Stimulated activated CD8-positive, alpha-beta memory T cell treated with anti-CD3 and anti-CD28 coated beads, Interleukin-2, amount 100 ng/mL, for 1 hour (primary cell): ENCODE measurements at places on chromosomes 16 and 17.
A peak's percentile ranks its signal among the peaks of the same experiment; 100 is the strongest.

DNA sequence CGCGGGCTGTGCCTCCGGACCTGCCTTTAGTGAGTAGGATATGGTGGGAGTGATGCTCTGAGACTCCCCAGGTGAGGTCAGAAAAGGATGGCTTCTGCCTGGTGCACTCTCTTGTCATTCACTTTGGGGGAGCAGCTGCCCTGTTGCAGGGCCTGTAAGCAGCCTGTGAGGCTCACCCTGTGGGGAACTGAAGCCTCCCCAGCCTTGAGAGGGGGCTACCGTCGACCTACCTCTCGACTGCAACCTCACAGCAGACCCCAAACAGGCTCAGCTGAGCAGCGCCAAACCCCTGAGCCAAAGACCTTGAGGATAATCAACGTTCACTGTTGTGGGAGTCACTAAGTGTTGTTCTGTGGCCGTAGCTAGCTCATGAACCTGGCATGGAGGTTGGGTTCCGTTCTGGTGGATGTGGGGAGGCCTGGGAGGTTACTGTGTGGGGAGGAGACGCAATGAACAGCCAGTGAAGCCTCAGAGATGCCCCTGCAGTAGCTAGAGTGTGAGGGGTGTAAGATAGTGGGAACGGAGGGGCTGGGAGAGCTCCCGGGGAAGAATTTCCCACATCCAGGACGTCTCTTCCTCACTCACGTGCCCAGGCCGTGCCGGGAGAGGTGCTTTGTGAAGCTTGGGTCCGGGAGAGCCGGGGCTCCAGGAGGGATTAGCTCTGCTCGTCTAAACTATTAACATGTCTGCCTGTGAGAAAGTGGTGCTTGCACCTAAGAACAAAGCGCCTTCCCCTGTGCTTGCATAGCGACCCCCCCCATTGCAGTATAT, 38.8 kb downstream of the METRNL start:
- no peak for DNase-seq

GRCh38 chr17:55463600-55463999, 42.0 kb upstream of the MMD start:
- no peak for DNase-seq

- DNase-seq = no peak
Measured at GRCh38 chr16:87207965-87208364, 109.2 kb downstream of the C16orf95 start.

- DNase-seq = no peak
Measured at GRCh38 chr16:852451-853185, 52.1 kb upstream of the GNG13 start.

GRCh38 chr17:31573861-31574260, 182.4 kb downstream of the RAB11FIP4 start:
- DNase-seq = no peak

- no peak for DNase-seq
Measured at GRCh38 chr16:79598348-79599181, 2.0 kb downstream of the MAF start.

- no peak for DNase-seq
Measured at GRCh38 chr17:45426561-45426960, 6.1 kb downstream of the ARHGAP27 start.

DNA sequence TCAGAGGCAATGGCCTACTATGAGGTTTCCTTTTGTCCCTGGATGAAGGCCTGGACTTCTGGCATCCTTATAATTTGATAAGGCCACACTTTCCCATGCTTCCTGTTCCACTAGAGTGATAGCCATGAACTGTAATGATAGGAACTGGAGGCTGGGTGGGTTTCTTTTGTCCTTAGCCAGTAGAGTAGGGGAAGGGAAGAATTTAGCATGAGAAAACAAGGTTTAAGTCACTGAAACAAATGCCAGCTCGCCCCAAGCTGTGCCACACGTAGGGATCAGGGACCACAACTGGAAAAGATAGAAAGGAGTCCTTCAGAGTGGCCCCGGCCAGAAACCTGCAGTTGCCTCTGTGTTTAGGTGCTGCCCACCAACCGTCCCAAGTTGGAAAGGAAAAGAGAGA, 80.9 kb upstream of the C17orf78 start:
- no peak for DNase-seq

GRCh38 chr16:72236866-72237265, 64.9 kb upstream of the PMFBP1 start:
- DNase-seq = no peak

DNA sequence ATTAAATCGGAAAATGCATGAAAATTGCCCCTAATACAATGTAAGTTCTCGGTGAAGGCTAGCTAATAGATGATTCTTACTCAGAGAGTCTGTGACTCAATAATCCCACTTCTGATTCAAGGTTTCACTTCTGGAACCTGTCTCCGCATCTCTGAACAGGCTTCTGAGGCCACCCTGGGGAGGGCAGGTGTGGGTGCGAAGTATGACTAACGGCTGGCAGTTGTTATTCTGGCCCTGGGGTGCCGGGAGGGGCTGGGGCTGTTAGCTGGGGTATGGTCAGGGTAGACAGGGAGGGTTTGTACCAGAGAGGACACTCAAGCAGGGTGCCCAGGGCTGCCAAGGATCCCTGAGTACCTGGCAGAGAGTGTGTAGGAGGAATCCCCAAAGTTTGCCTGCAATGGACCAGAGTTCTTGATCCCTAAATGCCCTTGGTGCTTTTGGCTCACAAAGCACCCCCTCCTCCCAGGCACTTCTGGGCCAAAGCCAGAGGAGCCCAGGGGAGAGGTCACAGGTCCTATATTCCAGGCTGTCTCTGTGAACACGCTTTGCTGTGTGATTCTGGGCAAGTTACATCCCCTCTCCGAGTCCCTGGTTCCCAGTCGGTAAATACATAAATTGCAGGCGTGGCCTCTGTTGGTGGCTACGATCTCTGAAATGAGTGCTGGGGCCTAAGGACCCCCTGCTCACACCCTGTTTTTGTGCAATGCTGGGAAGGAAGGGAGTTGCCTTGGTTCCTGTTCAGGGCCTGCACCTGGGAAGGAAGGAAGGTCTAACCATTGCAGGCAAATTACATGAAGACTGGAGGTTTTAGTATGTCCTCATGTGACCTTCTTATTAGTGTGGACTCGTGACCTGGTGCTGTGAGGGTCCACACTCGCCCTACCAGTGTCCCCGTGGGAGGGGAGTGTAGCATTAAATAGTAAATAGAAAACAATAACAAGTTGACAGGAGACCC, 49.9 kb upstream of the CPNE2 start:
- DNase-seq = peak; percentile 68

- no peak for DNase-seq
Measured at GRCh38 chr17:57750109-57750871, 5.2 kb upstream of the CCDC182 start.

DNA sequence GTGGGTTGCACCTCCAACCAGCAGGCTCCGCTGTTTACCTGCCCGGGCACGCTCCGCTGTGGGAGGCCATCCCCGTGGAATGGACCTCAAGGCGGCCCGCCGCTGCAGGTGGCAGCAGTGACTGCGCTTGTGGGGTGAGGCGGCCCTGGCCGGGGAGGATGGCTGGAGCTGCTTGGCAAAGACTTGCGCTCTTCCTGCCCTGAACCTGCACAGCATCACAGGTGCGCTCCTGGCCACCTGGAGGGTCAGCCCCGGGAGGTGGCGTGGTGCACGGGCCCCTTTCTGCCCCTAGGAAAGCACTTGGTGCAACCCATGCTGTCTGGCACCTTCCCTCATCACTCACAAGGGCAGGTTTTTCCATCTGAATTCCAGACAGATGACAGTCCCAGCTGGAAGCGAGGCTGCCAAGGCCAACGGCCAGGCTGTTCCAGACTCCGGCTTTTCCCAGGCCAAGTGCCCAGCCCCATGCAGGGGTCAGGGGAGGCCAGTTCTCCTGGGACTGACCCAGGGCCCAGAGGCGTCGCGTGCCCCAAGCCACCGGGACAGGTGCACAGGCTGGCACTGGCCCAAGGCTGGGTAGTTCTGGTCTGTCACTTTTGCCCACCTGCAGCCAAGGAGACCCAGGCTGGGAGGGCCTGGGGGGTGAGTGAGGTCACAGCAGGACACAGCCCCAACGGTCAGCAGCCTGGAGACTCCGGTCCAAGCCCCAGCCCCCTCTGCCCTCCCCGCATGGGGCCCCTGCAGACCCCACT, 13.3 kb downstream of the UTS2R start:
- no peak for DNase-seq

DNA sequence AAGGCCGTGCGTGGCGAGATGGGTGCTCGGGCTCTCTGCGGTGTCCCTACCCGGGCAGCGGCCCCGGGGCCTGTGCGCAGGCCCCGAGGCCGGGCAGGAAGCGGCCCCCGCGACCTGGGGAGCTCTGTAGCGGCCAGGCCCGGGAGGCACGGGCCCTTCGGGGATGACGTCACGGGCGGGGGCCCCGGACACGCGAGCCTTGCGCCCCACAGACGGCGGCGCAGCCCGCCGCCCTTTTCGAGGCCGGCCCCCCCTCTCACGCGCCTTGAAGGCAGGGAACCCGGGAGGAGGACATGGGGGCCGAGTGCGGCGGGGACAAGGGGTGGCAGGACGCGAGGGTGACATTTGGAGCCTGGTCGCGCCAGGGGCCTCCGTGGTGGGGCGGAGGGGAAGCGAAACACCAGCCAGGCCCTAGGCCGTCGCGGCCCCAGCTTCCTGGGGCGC, 1.1 kb downstream of the RAI1 start:
- DNase-seq = no peak

DNA sequence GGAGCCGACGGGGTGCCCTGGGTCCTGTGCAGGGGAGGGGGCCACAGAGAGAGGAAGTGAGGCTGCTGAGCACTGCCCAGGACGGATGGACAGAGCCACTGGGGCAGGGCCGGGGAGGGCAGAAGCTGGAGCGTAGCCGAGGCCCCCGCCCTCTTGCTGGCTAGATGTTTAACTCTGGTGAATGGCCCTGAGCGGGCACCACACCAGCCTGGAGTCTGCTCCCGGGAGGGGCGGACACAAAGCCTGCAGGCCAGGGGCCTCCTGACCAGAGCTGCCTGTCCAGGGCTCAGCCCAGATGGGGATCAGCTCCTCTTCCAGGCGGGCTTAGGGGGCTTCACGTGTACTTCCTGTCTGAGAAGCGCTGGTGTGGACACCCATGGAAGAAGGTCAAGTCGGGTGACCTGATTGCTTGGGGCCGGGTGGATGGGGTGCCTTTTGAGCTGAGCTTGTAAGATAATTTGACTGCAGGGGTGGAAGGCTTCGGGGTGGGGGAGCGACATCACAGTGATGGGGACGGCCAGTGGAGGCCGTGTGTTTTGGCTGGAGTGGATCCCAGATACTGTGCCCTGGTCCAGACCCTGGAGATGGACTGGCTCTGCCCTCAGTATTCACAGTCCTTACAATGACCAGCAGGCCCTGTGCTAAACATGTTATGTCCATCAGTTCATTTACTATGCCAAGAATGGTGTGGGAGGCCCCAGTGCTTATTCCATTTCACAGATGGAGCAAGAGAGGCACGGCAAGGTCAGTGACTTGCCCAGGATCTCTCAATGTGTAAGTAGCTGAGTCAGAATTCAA, 33.7 kb upstream of the CIBAR2 start:
- DNase-seq = no peak

GRCh38 chr16:72094266-72094610, 591 bp downstream of the DHX38 start:
- DNase-seq = no peak

GRCh38 chr16:71421911-71422310, 19.9 kb downstream of the TLE7 start:
- no peak for DNase-seq

DNA sequence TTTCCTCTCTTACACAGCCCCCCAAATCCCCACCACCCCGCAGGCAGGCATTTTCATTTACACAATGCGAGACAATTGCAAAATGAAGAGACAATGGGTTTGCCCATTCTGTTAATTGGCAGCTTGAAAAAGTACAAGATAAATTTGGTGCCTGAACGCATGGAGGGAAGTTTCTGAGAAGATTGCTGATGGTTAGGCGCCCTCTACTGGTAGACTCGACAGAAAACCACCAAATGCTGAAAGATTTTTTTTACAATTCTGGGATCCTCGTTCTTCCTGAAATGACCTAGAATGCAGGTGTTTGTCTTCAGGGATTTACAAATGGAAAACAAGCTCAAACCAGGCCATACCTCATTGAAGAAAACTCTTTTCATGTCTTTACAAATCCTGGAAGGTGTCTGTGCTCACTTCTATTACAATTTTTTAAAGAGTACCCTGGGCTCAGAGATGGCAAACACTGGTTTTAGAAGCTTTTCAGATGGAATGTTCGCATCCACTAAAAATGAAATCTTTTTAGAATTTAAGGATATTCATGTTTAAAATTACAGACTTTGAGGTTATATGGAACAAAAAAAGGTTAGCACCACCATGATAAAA, 338.5 kb downstream of the PMP22 start:
- peak; percentile 29 for DNase-seq

GRCh38 chr17:52885882-52886281, 727.4 kb upstream of the CA10 start:
- DNase-seq = no peak

DNA sequence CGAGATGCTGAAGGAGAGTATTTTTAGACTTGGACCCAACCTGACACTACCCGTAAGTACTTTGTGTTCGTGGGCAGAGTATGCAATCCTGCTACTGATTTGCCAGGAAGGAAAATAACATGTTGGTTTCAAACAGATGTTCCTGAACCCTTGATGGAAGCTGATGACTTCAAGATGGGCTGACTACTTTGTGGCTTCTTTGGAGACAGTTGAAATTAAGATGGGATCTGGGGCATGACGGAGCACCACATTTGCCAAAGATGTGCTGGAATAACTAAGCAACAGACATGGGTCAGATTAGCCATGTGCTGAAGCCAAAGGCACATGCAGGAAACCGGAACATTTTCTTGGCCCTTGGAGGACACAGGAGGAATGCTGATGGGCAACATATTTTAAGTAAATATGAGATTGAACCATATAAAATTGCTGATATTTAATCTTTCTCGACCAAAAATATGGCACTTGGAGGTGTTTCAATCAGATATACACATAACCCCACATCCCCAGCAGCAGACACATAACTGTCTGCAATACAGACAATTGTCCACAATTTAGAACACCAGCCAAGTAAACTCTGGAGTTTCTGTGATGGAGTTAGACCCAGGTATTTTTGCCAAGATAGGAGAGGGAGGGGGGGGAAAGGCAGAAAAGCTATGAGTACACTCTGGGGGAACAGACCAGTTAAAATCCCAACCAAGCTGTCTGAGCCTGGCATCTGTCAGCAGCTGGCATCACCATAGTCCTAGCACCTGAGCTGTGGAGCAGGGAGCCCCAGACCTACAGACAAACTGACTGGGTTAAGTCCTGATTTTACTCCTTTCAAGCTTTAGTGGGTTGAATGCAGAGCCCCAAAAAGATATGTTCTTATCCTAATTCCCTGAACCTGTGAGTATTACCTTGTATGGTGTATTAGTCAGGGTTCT, 329.4 kb upstream of the CDH5 start:
- no peak for DNase-seq

GRCh38 chr16:58265480-58266052, 29.3 kb downstream of the PRSS54 start:
- no peak for DNase-seq

- no peak for DNase-seq
Measured at GRCh38 chr16:12201216-12201615, 224.7 kb downstream of the SNX29 start.

GRCh38 chr16:49836218-49836617, 19.7 kb downstream of the ZNF423 start:
- DNase-seq = no peak

DNA sequence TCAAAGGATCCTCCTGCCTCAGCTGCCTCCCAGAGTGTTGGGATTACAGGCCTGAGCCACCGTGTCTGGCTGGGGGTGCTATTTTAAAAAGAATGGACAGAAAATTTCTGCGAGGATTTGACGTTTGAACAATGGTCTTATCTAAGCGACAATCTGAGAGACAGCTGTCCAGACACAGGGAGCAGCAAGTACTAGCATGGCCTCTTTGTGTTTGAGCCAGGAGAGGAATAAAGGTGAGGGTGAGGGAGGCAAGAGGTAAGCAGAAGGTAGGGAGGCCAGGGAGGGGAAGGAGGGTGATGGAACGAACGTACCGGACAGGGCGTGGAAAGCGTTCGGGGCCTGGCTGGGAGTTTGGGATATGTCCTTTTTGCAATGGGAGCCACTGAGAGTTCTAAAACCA, 59.2 kb downstream of the PITPNC1 start:
- DNase-seq = no peak
